ENCODE measurements at places on chromosomes 1 and 21.

DNA sequence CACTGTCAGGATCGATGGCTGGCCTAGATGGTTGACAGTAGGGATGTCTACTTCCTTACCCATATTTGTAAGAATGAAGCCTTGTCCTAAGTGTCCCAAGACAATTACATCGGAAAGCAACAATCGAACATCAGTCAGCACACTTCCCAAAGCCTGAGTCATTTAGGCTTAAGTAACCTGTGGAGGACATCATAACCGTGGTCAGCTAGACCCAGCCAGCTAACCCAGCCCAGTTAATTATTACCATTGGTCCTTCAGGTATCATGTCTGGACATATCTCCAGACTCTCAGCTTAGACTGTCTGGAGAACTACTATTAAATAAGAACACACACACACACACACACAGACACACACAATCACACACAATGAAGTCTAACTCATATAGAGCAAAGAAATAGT is 264.7 kb downstream of the TRABD2B start:
- no peak for DNase-seq

DNA sequence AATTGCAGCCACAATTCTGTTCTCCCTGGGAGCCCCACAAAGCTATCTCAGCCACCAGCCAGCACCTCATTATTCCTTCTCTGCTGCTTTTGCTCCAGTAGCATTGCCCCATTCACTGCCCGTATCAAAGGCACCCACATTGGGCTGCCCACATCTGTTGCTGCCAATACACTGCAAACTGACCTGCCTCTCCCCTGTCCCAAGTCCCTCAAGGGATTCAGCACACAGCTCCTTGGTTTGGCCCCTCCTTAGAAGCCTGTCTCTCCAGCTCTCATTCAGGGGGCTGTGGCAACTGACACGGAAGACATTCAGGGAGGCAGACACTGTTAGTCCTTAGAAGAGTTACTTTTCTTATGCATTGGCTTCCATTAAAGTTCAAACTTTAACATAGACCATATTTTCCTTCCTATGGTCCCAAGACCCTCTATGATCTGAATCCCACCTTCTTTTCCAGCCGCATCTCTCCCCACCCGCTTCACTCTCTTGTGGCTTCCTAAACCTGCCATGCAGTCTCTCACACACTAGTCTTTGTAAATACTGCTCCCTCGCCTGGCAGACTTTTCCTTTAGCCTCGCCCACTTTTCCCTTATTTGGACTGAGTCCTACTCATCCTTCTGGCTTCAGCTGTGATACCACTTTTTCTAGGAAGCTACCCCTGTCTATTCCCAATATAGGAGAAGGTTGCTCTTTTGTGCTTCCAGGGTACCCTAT is 19.3 kb upstream of the KLHDC8A start:
- no peak for DNase-seq

GRCh38 chr1:145826030-145826429 is 2.0 kb downstream of the POLR3C start:
- no peak for DNase-seq

- no peak for DNase-seq
These were observed 70.0 kb downstream of the LUZP1 start for GRCh38 chr1:23098463-23099170.

- no peak for DNase-seq
These were observed 108.9 kb upstream of the FMN2 start for GRCh38 chr1:239982762-239983161.

GRCh38 chr1:23577056-23578004 is 18.0 kb upstream of the ID3 start:
- no peak for DNase-seq

DNA sequence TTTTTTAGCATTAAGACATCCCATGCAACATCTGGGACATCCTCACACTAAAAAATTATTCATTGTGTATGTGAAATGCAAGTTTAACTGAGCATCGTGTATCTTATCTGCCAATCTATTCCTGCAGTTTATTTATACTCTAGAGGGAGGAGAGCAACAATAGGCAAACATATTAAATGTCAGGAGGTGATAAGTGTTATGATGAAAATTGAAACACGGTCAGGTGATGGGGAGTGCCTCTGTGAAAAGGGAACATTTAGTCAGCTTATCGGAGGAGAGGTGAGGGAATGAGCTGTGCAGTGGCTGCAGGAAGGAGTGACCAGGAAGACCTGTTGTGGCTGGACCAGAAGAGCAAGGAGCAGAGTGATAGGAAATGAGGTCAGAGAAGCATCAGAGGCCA is 775 bp upstream of the EFCAB14 start:
- no peak for DNase-seq

GRCh38 chr1:118485757-118486156 is 300.7 kb upstream of the SPAG17 start:
- DNase-seq = no peak

- DNase-seq = no peak
These were observed 515.5 kb downstream of the BRINP3 start for GRCh38 chr1:189962181-189962580.

- DNase-seq = no peak
These were observed 10.5 kb downstream of the CERS2 start for GRCh38 chr1:150964164-150964489.

DNA sequence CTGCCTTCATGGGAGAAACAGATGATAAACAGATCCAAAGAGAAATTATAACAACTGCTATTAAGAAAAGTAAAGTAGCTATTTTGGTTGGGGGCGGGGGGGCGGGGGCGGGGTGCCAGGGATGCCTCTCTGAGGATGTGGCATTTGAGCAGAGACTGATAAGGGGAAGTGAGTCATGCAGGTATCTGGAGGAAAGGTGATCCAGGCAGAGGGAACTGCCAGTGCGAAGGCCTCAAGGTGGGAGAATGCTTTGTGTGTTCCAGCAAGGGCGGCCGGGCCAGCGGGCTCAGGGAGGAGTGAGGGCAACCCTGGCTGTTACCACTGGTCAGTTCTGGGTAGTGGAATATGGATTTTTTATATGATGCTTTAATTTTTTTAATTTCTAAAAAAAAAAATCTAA is 7.0 kb upstream of the TNFRSF1B start:
- no peak for DNase-seq

DNA sequence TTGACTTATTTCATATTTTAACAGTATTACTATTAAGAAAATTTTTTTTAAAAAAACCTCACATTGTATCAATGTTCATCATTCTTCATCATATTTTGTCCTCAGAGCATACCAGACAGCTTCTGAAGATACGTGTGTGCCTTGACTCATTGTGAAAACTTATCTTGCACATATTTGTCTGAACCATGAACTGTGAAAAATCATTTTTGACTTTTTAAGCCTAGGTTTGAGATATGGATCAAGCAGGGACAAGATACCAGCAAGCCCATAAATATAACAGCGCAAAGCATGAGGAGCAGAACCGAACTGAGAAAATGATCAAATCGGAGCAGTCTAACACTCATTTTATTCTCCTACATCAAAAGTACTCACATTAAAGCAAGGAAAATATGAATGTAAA is 506.0 kb downstream of the BRINP3 start:
- DNase-seq = no peak

GRCh38 chr1:87642581-87643221 is 314.0 kb downstream of the LMO4 start:
- no peak for DNase-seq

GRCh38 chr1:235442788-235443429 is 61.3 kb downstream of the B3GALNT2 start:
- DNase-seq = no peak

DNA sequence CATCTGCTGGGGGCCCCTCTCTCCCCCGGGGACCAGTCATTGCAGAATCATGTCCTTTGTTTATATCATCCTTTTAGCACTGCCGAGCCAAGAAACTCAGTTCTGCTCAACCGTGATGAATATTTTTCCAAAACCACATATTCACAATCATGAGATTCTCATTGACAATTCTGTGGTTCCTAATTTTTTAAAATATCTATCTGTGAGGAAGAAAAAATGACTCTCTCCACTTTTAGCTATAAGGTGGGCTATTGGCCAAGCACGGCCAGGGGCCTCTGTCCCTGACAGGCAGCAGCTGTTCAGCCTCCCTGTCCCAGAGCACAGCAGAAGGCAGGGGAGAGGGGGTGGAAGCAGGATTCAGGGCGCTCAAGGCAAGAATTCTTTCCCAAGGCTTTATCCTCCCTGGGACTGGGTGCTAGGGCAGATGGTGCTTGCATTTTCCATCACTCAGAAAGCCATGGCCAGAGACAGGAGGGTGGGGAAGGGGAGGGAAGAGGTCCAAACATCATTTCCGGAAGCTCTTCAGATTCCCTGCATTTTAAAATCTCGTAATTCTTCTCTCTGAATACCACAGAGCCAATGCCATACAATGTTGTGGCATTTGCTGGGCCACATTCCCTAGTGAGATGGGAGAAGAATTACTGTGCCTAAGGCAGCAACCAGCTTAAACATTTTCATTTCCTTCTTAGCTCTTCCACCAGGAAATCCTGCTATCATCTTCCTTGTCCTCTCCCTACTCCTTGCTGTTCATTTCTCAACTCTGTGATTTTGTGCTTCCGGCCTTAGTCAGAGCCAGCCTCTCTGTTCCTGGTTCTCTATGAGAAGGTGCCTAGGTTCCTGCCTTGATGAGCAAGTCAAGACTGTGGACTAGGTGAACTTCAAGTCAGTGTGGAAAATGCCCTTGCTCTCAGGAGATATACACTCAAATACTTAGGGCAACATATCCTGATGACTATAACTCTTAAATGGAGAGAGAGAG is 60.3 kb downstream of the KCNJ6 start:
- no peak for DNase-seq

DNA sequence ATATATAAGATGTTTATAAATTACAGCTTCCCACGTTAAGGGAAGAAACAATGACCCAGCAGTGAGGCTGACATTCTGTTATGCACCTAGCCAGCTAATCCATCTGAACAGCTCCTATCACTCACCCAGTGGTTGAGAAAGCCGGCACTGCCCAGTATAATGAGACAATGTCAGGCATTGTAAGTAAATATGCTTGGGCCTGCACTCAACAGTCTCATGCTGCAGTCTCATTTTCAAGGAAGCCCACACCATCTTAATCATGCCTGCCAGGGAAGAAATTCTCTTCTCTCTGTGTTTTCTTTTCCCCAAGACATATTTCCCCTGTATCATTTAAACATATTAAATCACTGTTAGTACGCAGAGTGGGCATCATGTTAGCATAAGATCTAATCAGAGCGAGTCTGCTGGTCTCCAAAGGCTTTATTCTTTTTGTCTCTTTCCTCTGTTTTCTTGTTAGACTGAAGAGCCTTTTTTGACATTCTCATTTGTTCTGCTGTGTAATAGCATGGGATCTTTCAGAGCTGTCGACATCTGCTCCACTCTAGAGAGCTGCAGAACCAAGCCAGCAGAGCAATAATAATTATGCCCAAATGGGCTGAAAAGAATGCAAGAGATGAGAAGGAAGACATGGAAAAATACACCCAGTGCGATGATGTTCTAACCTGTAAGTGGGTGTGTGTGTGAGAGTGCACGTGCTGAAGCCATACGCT is 67.6 kb upstream of the SLC22A15 start:
- peak; percentile 45 for DNase-seq

GRCh38 chr1:110647254-110647891 is 27.4 kb downstream of the KCNA3 start:
- no peak for DNase-seq
